D721Med (cell line): ENCODE measurements at places on chromosomes 13 and 19.
A peak's percentile ranks its signal among the peaks of the same experiment; 100 is the strongest.

DNA sequence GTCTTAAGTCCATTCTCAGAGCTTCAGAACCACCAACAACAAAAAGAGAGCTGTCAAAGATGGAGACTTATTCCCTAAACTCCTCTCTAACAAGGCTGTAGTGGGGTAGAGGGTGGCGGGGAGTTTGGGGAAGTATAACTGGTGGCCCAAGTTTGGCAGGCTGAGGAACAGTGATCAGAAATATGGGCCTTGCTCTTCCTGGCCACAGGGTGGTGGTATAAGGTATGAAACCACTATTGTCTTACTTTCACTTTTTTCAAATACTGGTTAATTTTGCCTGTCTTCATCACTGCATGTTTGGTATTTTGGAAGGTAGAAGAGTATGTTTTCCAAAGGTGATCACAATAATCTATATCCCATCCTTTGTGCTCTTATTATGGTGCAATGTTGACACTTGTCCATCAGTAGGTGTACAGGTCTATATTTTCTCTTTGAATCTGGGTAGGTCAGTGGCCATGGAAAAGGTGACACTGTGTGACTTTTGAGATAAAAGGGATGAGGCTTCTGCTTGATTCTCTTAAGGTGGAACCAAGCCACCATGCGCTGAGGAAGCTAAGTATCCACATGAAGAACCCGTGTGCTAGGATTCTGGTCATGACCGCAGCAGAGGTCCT lies 23.2 kb upstream of the GPC5 start:
- no peak for DNase-seq

GRCh38 chr19:5172859-5173630 lies 167.6 kb downstream of the PTPRS start:
- DNase-seq: no peak

- DNase-seq: no peak
Measured at GRCh38 chr13:43389573-43389972, 366.2 kb downstream of the DNAJC15 start.

GRCh38 chr13:110411688-110412059 lies 104.6 kb downstream of the COL4A2 start:
- no peak for DNase-seq

DNA sequence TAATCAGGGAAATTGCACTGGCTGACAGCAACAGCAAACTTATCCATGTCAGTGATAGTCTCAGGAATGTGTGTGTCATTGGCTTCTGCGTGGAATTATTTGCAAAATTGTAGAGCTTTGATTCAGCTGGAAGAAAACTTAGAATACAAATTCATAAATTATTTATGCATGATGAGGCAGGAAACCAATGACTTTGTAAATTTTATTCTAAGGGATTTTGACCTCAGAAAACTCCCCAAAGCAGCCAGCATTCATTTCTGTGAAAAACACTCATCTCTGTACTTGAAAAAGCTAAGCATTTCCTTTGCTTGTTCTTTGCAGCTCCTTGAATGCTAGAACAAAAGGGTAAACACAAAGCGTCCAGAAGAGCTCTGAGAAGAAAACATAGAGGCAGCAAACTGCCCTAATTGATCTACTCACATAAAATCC lies 162.4 kb downstream of the DCT start:
- no peak for DNase-seq

- no peak for DNase-seq
Measured at GRCh38 chr19:13172346-13173138, 22.3 kb downstream of the IER2 start.

GRCh38 chr19:5588441-5588840 lies 20.7 kb upstream of the TINCR start:
- DNase-seq: no peak

- no peak for DNase-seq
Measured at GRCh38 chr13:101205408-101205807, 210.9 kb downstream of the NALCN start.

GRCh38 chr19:41554907-41555306 lies 21.1 kb upstream of the CEACAM21 start:
- DNase-seq: no peak

GRCh38 chr19:4077800-4078684 lies 11.3 kb upstream of the ZBTB7A start:
- DNase-seq: no peak

- no peak for DNase-seq
Measured at GRCh38 chr19:45601115-45601514, 897 bp downstream of the GPR4 start.

DNA sequence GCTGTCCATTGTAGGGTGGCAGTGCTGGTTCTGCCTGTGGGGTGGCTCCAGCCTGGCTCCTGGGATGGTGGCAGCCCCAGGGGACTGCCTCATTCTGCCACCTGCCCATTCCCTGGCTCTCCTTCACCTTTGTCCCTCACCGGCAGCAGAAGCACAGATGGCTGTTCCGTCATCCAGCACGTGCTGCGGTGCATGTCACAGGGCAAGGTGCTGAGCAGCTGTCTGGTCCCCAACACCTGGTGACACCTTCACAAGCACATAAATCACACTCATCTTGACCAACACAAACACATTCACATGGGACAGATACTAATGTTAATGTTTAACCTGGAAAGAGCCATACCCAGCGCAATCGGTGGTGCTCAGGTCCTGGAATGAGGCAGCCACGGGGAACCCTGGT lies 126.8 kb downstream of the UQCRFS1 start:
- DNase-seq: no peak

DNA sequence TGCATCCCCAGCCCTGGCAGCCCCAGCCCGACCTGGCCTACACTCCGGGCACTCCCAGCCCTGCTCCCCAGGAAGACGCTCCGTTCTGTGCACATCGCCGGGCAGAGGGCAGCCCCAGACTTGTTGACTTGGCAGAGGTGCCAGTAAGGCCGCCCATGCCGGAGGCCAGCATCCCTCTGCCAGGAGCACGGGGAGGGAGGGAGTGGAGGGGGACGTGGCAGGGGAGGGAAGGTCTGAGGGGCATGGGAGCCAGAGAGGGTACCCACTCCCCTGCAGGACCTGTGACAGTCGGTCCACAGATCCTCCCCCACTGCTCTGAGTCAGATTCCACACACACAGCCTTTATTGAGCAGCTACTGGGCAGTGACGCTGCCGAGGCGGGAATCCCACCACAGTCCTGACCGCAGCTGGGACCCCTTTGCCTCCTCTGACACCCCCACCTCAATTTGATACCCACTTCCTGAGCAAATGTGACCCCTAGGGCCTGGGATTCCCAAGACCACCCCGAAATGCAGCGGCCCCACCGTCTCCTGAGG lies 1.9 kb upstream of the NKPD1 start:
- no peak for DNase-seq

GRCh38 chr13:98686270-98686669 lies 66.2 kb downstream of the SLC15A1 start:
- no peak for DNase-seq

GRCh38 chr19:48634424-48635262 lies 2.5 kb downstream of the DBP start:
- peak; percentile 80 for DNase-seq

DNA sequence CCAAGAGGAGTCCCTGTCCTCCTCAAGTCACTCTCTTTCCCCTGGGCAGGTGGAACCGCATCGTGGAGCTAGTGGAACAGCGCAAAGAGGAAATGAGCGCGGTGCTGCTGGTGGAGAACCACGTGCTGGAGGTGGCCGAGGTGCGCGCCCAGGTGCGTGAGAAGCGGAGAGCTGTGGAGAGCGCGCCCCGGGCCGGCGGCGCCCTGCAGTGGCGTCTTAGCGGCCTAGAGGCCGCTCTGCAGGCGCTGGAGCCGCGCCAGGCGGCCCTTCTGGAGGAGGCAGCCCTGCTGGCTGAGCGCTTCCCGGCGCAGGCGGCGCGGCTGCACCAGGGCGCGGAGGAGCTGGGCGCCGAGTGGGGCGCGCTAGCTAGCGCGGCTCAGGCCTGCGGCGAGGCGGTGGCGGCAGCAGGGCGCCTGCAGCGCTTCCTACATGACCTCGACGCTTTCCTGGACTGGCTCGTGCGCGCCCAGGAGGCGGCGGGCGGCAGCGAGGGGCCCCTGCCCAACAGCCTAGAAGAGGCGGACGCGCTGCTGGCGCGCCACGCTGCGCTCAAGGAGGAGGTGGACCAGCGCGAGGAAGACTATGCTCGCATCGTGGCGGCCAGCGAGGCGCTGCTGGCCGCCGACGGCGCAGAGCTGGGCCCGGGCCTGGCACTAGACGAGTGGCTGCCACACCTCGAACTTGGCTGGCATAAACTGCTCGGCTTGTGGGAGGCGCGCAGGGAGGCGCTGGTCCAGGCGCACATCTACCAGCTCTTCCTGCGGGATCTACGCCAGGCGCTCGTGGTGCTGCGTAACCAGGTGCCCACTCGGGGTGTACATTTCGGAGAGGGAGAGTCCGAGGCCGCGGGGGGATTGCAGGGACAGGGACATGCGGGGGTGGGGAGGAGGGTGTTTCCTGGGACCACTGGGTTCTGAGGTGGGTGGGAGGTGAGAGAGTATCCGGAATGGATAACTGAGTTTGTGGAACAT lies 52.8 kb downstream of the SPTBN4 start:
- no peak for DNase-seq

- no peak for DNase-seq
Measured at GRCh38 chr13:31150315-31150985, 11.3 kb downstream of the HSPH1 start.

- DNase-seq: no peak
Measured at GRCh38 chr19:48815870-48816501, 5.2 kb upstream of the BCAT2 start.

GRCh38 chr13:102983496-102983895 lies 82.7 kb downstream of the SLC10A2 start:
- no peak for DNase-seq

DNA sequence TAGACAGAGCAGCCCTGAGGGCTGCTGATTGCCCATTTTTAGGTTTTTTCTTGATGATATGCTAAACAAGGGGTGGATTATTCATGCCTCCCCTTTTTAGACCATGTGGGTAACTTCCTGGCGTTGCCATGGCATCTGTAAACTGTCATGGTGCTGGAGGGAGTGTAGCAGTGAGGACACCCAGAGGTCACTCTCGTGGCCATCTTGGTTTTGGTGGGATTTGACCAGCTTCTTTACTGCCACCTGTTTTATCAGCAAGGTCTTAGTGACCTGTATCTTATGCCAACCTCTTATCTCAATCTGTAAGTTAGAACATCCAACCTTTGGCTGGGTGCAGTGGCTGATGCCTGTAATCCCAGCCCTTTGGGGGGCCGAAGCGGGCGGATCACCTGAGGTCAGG lies 148.0 kb downstream of the PTPRS start:
- DNase-seq: no peak

- peak; percentile 4 for DNase-seq
Measured at GRCh38 chr19:38743394-38744297, 628 bp downstream of the CAPN12 start.

- DNase-seq: no peak
Measured at GRCh38 chr13:95784161-95784899, 107.4 kb downstream of the DNAJC3 start.

DNA sequence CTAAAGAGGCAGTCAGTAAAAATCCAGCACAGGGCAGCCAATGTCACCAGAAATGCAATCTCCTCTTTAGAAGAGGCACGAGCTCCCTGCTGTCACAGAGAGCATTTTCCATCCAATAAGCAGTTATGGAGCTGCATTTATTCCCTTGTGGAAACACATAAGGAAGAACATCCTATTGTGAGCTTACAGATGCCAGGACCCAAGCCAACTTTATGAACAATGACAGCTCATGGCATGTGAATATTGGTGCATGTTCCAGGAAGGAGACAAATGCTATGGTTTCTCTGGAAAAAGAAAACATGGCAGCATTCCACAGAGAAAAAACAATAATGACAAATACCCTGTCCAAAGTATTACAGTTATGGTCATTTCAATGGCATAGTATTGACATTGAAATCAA lies 955.6 kb downstream of the UQCRFS1 start:
- no peak for DNase-seq

- no peak for DNase-seq
Measured at GRCh38 chr13:27347211-27347772, 76.7 kb downstream of the RASL11A start.

GRCh38 chr19:44757057-44757734 lies 8.7 kb downstream of the BCL3 start:
- peak; percentile 93 for DNase-seq

DNA sequence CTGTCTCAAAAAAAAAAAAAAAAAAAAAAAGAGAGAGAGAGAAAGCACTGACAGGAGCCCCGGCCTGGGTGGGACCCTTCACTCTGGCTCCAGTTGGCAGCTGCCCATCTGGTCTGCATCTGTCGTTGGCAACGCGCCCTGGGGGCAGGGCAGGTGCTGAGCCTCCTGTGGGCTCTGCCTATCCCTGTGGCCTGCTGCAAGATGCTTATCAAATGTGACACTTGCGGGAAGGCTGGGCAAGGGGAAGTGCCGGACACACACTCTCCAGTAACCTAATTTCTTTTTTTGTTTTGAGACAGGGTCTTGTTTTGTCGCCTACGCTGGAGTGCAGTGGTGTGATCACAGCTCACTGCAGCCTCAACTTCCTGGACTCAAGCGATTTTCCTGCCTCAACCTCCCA lies 10.7 kb upstream of the KPTN start:
- no peak for DNase-seq

DNA sequence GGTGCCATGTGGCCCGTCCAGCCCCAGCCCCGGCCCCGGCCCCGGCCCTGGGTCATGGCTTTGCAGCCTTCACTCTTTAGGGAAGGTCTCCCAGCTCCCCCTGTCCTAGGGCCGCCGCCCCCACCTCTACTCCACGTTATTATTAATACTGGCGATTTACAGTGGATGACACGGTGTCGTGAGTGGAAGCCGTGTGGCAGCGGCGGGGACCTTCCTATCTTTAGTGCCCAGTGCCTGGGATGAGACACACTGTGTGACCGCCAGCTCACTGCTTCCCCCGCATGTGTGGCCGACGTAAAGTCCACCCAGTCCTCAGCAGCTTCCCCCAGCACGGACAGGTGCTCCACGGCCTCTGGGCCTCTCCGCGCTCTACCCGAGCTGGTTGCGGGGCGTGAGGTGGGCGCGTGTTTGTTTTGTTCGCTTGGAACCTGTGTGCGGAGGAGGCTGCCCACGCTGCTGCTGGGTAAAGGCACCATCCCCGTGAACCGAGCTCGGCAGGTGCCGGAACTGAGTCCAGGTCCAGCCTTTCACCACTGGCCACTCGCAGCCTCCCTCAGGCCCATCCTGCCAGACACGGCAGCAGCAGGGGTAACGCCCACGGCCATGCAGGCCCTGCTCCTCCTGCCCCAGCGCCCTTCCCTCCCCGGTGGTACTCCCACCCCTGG lies 70.9 kb upstream of the MCF2L start:
- no peak for DNase-seq

- no peak for DNase-seq
Measured at GRCh38 chr13:52846567-52847321, 1.7 kb downstream of the PCDH8 start.

DNA sequence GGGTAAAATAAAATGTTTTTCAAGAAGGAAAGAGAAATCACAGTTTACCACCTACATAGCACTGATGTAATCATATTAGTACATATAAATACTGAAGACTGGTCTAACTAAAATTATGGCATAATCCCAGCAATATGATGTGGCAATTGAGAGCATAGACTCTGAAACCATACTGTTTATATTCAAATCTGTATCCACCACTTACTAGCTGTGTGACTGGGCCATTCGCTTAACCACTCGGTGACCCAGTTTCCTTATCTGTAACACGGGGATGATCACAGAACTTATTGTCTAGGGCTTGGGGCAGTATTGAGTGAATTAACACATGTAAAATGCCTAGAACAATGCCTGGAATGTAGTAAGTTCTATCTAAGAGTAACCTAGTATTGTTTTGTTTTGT lies 13.1 kb upstream of the GTF3A start:
- no peak for DNase-seq
